ENCODE measurements at places on chromosomes 1 and 21.
A peak's percentile ranks its signal among the peaks of the same experiment; 100 is the strongest.

DNA sequence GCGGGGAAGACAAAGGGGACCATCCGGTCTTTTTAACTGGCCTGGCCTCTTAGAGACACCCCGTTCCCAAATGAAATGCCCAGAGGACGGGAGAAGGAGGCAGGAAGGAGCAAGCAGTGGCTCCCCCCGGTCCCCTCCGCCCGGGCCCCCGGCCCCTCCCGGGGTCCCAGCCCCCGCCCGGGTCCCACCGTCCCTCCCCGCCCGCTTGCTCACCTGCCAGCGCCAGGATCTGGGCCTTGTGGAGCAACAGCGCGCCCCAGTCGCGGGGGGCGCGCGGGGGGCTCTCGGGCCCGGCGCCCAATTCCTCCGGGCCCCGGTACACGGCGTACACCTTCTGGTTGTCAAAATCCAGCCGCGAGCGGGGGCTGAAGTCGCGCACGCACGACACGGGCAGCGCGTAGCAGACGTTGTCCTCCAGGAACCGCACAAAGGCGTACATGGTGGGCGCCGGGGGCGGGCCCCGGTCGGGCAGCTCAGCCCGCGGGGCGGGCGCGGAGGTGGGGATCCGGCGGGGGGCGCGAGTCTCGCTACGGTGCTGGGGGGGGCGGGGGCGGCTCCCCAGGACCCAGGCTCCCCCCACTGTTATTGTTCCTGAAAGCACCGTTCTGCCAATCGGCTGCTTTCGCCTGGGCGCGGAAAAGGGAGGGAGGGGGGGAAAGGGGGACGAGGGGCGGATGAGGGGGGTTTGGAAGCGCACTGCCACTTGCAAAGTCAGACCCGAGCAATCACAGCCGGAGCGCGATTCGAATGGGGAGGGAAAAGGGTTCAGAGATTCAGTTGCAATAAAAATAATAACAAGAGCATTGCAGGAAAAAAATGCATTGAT lies at the start of gene BEND5:
TSS of gene BEND5 (minus strand) at position 499 of the 826 bp plus-strand sequence. CDS start at position 439, 60 bp downstream.
- peak; percentile 38 for DNase-seq

DNA sequence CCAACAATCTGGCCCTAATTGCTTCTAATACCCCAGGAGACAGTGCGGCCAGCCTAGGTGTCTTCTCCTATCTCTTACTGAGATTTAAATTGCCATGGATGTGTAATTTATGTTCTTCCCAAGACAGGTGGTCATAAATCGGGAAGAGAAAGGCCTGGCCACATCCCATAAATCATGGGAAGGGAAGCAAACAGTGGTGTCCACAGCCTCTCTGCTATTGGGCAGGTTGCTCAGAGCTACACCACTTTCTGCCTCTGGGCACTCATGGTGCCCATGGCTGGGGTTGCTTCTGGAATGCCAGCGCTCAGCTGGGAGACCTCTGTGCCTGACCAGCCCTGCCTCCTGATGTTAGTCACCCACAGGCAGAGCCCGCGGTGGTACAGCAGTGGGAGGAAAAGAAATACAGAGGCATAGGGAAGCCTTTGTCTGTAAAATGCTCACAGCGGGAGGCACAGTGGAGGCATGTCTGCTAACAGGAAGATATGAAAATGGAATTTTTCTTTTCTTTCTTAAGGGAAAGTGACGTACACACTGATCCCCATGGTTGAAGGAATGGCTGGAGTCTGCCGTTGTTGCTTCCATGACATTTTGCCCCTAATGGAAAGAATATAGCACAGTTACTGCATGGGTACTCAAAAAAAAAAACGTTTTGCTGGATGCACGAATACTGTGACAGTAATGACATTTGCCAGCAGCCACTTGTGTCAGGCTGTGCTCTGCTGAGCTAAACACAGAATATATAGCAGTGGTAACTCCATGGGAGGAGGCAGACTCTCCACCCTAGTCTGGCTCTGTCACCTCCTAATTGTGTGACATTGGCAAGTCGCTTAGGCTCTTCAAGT lies 21.9 kb downstream of the MTARC1 start:
- no peak for DNase-seq

- DNase-seq, result no peak
These were observed 35.2 kb upstream of the PLPPR4 start for GRCh38 chr1:99229122-99229521.

- DNase-seq, result no peak
These were observed 146.3 kb upstream of the DNAH14 start for GRCh38 chr1:224783006-224783651.

DNA sequence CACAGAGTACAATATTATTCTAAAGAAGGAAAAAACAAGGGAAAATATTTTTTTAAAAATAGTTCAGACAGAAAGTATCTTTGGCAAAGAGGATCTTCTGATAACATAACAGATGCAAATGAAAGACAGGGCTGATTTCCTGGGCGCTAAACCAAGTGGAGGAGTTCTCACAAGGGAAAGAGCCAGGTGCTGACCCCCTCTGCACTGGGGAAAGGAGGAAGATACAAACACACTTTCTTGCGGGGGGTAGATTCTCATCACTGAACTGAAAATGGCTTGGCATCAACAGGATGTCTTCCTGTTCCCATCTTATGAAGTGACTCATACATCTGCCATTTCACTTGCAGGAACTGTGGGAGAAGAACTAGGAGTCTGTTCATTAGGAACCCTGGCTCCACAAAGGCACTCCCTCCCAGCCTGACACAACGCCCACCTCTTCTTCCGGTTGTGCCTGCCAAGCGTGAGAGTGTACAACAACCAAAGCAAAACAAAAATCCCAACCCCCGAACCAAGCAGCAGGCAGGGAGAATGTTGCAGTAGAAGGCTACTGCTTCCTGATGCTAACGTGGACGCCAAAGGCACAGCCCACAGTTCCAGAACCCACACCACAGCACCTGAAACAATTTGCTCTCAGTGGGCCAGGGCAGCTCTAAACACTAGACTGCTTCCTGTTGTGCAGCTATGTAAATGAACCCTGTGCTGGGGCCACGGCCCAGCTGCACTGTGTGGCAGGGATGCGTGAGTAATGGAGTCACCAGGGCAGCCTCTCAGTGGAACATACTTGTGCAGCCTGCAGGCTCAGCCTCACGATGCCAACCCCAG lies 51.0 kb downstream of the GADD45A start:
- peak; percentile 4 for DNase-seq

GRCh38 chr1:20124456-20125057 lies 5.2 kb upstream of the PLA2G2D start:
- DNase-seq, result no peak

DNA sequence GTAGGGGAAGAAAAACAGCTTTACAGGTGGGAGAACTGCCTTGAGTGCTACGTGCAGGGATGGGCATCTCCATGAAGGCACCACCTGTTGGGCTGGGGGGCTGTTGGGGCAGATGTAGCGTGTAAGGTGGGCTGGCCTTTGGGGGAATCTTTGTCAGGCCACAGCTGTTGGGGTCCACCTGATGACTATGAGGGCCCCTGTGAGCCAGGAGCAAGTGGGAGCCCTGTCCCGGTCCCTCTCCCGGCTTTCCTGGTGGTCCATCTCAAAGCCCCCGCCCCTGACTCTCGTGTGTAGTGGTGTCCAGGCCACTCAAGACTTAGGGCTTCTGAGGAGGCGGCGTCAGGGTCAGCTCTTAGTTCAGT lies 13.5 kb downstream of the SLC37A1 start:
- DNase-seq, result no peak

DNA sequence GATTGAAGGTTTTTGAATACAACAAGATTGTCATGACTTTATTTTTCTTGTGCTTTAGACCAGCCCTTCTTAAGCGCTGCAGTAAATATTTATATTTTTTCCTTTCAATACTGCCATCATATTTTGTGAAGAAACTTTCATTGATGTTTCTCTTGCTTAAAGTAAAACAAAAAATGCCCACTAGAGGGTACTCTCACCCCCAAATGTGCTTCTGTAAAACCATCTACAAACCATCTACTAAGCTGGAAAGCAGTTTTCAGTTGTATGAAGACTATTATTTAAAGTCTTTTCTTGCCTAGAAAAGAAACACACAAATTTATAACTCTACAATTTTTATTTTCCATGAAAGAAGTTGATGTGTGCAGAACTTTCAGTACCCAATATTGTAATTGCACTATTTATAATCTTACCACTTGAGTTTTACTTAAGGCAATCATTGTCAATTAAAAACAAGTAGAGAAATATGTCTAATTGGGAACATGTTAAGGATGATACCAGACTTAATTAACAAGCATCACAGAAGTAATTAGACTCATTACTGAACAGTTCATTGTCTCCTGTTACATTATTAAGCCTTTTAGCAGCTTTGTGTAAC lies 10.7 kb downstream of the LEPR start:
- no peak for DNase-seq

DNA sequence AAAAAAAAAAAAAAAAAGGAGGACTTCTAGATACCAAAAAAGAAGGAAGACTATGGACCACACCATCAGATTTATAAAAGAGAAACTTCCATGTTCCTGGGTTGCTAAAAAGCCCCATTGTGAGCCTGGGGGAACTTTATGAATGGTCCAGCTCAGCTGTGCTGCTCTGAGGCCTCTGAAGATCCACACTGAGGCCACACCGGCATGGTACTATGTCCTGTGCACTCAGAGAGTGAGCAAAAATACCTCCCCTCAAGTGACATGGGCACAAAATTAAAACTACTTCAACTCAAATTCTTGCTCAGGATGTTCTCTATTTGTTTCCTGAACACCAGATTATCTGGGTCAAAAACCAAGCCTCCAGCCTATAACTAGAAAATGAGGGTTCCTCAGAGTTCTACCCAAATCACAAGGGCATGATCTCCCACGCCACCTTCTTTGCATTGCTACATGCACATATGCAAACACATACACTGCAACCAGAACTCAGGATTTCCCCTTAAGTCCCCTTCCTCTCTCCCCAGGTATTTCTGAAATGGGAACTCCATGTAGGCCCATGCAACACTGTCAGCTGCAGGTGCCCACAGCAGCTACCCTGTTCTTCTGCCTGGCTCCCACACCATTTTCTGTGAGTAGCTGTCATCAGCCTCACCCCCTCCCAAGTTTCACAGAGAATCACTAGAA lies 94.4 kb downstream of the SH3GLB1 start:
- DNase-seq, result no peak

DNA sequence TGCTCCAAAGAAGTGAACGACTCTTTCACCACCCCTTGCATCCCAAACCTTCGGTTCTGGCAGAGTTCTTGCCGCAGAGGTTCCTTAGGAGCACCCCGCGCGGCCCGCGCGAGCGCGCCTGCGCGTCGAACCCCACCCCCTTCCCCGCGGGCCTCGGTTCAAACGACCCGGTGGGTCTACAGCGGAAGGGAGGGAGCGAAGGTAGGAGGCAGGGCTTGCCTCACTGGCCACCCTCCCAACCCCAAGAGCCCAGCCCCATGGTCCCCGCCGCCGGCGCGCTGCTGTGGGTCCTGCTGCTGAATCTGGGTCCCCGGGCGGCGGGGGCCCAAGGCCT lies at the start of gene C1orf56:
TSS of gene C1orf56 (plus strand) at position 161 of the 334 bp plus-strand sequence. CDS start at position 258, 97 bp downstream.
- no peak for DNase-seq

Data from stimulated activated CD8-positive, alpha-beta memory T cell treated with anti-CD3 and anti-CD28 coated beads, Interleukin-2, amount 100 ng/mL, for 1 hour (primary cell).